ENCODE measurements at places on chromosomes 4 and X.

- no peak for DNase-seq
Measured at GRCh38 chr4:25524663-25525062, 131.0 kb upstream of the SLC34A2 start.

DNA sequence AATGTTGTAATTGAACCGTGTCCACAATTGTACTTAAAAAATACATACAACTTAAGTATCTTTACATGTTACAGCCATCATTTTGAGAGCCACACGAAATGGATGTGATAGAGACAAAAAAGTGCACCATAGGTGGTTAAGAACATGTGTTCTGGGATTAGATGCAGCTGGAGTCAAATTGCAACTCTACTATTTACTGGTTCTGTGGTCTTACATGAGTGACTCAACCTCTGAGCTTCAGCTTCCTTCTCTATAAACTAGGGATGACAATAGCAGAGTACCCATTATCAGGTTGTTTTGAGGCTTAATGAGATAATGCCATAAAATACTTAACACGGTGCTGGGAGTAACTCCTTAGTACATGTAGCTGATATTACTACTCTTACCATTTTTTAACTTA, 130.4 kb downstream of the IDS start:
- DNase-seq: no peak

- DNase-seq: no peak
Measured at GRCh38 chrX:121958886-121959285, 911.5 kb downstream of the GLUD2 start.

DNA sequence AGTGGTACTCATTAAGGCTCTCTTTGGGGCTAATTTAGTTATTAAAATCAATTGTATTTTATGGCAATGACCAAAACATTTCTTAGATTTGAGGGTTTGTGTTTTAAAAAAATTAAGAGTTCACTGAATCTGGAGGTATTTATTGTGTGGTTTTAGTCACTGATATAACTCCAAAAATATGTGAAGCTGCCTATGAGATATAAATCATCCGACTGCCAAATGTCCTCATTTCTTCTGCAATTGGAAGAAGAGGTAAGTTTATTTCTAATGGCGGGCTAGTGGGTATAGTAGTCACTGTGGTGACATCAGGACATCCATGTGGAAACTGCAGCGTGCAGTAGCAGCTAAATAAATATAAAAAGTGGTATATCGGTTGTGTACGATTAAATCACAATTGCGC, 205.5 kb downstream of the MID1 start:
- no peak for DNase-seq

DNA sequence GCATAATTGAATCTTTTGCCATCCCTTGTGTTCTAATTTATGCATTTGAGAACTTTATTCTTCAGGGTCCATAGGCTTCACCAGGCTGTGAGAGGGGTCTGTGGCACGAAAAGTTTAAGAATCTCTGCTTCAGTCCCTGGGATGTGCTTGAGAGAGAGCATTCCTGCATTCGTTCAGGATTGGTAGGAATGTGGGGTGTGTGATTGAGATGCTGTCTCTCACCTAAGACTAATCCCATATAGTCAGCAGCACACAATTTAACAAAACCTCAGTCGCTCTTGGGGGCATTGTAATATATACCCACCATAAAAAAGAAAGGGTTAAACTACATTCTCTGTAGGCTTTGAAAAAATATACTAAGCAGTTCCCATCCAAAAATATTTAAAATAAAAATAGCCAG, 41.7 kb downstream of the PTTG2 start:
- DNase-seq: no peak

DNA sequence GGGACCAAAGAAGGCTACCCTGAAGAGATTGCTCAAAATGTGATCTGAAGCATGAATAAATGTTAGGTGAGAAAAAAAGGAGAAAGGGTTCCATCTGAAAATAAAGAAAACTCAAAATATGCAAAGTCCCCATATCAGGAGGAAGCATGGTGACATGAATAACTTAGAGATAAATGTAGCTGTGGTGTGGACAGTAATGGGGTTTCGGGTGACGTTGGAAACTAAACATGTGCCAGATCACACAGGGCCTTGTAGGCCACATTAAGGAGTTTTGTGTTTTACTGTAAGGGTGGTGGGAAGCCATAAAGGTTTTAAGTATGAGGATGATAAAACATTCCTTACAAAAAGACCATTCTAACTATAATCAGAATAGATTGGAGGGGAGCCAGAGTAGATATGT, 40.3 kb upstream of the ACSL4 start:
- no peak for DNase-seq

GRCh38 chr4:36747277-36748129, 466.1 kb downstream of the DTHD1 start:
- DNase-seq: no peak

DNA sequence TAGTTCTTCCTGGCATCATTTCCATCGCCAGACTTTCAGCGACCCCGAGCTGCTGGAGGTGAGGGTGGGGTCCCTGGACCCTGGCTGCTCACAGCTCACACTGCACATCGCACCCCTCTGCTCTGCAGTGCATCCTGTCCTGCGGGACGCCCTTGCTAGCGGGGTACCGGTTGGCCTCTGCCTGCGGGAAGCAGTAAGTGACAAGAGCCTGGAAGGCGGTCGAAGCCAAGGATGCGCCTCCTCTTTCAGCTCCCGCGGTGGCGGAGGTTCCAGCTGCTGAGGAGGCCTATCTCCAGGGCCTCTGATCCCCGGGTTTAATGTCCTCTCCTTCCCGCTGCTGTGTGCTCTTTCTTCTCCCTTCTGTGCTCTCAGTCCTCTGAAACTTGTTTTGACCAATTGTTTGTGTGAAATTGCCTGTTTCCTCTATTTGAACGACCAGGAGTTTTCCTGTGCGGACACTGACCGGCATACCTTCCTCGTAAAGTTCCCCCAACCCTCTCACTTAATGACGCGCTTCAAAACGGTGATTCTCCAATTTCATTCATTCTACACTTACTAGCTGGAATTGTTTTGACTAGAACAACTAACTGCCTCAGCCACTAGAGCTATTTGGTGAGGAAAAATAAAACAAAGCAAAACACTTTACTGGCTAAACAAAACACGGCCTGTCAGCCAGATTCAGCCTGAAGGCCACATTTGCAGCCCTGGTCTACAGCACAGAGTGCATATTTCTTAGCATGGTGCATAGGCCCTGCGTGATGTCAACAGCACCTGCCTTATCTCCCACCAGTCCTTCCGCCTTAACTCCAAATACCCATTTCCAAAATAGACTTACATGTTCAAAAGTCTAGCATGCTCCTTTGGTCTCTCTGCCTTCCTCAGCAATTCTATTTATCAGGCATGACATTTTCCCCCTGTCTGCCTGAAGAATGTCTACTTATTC, 28.0 kb downstream of the MGAT4D start:
- no peak for DNase-seq

GRCh38 chrX:145630806-145631435, 186.7 kb upstream of the SLITRK2 start:
- DNase-seq: no peak

GRCh38 chr4:126843492-126844067, 789.2 kb upstream of the INTU start:
- no peak for DNase-seq

DNA sequence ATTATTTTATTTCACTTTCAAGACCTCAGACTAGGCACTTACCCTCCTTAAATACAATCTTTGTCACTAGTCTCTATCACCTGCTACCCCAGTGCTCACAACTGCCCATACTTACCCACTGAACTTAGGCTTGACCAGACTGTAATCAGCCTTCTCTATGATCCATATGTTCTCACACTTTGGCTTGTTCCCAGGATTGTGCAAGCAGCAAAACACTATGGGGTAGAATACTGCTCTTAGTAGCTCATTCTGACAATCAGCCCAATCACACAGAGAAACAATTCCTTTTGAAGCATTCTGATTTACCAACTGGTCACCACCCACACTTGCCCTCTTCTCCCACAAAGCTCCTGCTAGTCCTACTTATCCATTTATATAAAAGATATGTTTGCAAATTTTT, 878.3 kb downstream of the FSTL5 start:
- no peak for DNase-seq

DNA sequence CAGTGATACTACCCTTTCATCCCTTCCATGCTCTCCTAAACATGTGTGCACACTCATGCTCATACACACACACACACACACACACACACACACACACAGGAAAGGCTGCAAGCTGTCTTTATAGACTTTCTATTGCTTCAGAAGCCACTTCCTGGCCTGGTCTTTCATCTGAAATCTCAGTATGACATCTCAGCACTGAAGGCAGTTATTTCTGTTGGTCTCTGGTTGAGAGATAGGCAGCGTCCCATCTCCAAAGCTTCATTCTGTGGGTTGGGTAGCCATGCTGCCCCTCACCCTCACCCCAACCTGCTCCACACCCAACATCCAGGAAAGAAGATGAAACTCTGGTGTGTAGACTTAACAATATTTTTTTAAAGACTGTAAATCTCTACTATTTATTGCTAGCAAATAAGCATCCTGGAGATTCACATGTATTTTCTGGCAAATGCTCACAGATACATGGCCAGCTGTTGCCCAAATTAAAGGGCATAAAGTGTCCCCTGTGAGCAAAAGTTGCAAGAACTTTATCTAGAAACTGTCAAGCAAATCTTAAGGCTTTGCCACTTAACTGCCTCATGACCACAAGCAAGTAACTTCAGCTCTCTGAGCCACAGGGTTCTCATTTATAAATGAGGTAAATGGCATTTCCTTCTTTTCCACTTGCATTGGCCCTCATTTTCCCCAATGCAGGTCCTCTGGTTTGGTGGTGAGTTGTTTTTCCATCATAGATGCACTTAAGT, 189.8 kb upstream of the AFF2 start:
- no peak for DNase-seq

GRCh38 chr4:15148199-15148598, 145.9 kb downstream of the CPEB2 start:
- no peak for DNase-seq

GRCh38 chr4:180150818-180151217, 2092.4 kb upstream of the TENM3 start:
- DNase-seq: peak; percentile 28

- DNase-seq: no peak
Measured at GRCh38 chr4:109879636-109880314, 31.9 kb downstream of the LRIT3 start.

- DNase-seq: no peak
Measured at GRCh38 chrX:12693754-12694153, 97.5 kb upstream of the PRPS2 start.

DNA sequence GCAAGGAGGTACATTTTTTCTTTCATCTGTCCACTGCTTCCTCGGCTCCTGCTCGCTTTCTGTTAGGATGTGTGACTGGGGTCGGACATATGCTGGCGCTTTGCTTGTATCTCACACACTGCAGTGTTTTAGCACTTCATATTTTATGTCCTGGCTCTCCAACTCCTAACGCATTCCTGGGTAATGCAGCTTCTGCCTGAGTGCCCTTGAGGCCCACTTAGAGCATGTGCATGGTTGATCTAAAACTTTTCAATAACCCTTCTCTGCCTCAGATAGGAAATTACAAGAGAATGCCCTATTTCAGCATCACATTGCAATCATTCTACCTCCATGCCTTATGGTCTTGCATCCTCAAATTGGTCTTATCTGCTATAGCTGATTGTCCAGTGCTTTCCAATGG, 65.3 kb downstream of the NEIL3 start:
- no peak for DNase-seq

- peak; percentile 89 for DNase-seq
Measured at GRCh38 chr4:5940470-5941203, 47.8 kb upstream of the CRMP1 start.

DNA sequence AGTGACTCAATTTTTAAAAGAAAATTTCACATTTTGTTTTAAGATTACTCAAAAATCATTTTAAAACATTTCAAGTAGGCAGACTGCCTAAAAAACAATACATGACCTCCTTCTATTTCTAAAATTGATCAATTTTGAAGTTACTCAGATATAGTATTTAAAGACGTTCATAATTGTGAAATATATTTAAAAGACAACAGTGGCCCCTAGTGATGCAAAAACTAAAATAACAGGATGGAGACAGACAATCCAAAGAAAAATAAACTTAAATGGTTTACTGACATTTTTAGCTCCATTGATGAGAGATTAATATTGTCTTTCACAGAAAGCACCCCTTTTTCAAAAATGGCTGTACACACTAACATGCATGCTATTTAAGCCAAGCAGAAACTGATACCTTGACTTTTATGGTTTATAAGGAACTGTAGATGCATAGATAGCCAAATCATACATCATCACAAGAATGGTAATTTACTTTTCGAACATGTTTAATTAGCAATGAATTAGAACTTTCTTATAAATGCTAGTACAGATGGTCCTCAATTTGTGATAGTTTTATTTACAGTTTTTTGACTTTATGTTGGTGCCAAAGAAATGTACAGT, 69.8 kb upstream of the FAT4 start:
- no peak for DNase-seq

DNA sequence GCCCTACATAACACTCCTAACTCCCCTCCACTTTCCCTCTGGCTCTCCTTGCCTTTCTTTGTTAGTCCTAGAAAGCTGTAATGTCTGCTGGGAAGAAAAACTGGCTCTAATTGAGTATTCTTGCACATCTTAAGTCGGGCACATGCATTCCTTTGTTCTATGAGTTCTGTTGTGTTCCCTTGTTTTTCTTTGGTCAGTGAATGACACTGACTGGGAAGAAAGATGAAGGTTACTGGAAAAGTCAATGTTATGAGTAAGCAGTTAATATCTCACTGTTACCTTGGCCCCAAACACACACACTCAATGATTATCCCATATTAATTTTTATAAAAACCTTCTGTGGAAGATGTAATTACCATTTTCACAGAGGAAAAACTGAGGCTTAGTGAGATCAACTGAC, 215.9 kb downstream of the SOWAHB start:
- no peak for DNase-seq

DNA sequence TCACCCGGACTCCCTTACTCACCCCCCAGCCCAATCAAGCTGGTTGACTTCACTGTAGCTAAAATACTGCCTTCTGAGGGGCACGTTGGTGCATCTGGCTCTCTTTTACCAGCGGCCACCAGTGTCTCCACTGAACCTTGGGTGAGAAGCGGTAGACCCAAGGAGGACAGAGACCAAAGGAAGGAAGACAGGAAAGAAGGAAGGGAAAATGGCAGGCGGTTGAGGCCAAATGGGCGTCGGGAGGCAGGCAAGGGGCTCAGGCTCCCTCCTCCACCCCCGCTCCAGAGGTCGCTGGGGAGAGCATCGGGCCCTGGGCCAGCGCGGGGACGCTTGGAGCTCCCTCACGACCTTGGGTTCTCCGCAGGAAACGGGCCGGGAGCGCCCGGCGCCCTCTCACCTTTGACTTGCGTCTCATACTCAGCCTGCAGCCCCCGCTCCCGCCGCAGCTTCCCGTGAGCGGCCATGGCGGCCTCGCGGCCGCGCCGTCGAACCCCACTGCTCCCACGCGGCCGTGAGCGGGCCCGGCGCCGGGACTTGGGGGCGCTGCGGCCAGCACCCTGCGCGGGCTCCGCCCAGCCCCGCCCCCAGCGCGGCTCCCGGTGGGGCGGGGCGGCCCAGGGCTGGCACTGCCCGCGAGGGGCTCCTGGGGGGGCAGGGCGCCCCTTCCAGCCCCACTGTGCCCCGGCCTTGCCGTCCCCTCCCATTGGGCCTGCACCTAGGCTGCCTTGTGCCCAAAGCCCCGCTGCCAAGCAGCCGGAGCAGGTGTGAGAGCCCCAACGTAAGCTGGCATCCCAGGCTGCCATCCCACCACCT, at the start of gene ARHGAP4:
Gene ARHGAP4, minus strand, starts transcription at position 526 of the 813 bp plus-strand sequence. Its CDS starts 62 bp downstream, at position 464.
- no peak for DNase-seq

- no peak for DNase-seq
Measured at GRCh38 chrX:150508451-150509367, 59.7 kb upstream of the MTM1 start.

GRCh38 chr4:77820649-77821561, 1.7 kb upstream of the CNOT6L start:
- peak; percentile 16 for DNase-seq

GRCh38 chr4:150970685-150971151, 44.4 kb downstream of the LRBA start:
- no peak for DNase-seq
